ENCODE measurements at places on chromosomes 7 and 10.
A peak's percentile ranks its signal among the peaks of the same experiment; 100 is the strongest.

- DNase-seq, result no peak
Observed at GRCh38 chr7:63031838-63032436, 966.7 kb upstream of the ZNF722 start.

GRCh38 chr10:117533507-117534281 is 8.9 kb upstream of the EMX2 start:
- no peak for DNase-seq

GRCh38 chr10:13485623-13486022 is 43.2 kb downstream of the BEND7 start:
- DNase-seq, result no peak

- DNase-seq, result no peak
Observed at GRCh38 chr7:81990395-81990794, 220.5 kb upstream of the HGF start.

- no peak for DNase-seq
Observed at GRCh38 chr10:117933036-117933435, 113.7 kb downstream of the RAB11FIP2 start.

GRCh38 chr10:86400705-86401587 is 34.4 kb upstream of the GRID1 start:
- peak; percentile 63 for DNase-seq

GRCh38 chr10:1550616-1551015 is 186.7 kb downstream of the ADARB2 start:
- DNase-seq, result no peak
